ENCODE measurements at places on chromosomes 5 and 9.

GRCh38 chr5:10431415-10431814, 10.3 kb upstream of the ROPN1L start:
- no peak for DNase-seq

DNA sequence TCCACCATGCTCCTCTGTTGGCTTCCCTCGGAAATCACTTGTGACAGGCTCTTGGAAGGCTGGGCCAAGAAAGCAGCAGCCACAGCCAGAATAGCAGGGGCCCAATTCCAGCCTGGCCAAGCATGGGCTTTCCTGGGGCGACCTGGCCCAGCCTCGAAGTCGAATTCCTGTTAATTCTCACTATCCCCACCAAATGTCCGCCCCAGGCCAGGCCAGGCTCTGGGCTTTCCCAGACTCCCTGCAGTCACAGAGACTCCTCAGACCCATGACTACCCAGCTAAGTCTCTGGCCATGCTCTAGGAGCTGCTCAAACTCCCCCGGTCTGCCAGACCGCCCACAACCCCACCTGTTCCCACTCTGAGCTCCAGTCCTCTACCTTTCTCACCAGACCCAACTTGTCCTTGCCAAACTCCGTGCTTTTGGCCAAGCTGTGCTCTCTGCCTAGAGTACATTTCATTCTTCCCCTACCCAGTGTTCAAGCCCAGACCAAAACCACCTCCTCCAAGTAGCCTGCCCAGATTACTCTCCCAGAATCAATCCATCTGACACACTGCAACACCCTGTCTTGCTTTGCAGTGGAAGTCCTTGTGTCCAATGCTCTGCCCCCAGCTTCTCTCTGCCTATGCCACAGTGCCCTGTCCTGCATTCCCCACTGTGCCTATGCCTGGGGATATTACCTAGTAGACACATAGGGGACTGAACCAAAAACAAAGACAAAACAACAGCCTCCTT, 26.2 kb downstream of the SHB start:
- DNase-seq, result no peak

DNA sequence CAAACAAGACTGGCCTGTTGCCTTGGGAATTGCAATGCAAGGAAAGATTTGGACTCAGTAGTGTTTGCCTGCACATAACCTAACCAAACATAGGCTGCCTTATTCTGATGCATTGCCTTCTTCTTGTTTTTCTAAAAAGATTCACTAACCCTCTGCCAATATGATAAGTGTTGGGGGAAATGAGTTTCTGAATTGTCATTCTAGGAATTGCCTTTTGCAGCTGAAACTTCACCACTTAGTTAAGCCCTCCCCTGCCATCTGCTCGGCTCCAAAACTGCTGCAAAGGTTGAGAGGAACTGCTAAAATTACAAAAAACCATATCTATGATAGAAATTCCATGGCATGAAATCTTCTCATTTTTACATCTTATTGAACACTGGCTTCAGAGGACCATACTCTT, 41.6 kb upstream of the SPATA31D4 start:
- no peak for DNase-seq

- DNase-seq, result peak; percentile 8
Measured at GRCh38 chr9:126519660-126520420, 93.9 kb upstream of the LMX1B start.

DNA sequence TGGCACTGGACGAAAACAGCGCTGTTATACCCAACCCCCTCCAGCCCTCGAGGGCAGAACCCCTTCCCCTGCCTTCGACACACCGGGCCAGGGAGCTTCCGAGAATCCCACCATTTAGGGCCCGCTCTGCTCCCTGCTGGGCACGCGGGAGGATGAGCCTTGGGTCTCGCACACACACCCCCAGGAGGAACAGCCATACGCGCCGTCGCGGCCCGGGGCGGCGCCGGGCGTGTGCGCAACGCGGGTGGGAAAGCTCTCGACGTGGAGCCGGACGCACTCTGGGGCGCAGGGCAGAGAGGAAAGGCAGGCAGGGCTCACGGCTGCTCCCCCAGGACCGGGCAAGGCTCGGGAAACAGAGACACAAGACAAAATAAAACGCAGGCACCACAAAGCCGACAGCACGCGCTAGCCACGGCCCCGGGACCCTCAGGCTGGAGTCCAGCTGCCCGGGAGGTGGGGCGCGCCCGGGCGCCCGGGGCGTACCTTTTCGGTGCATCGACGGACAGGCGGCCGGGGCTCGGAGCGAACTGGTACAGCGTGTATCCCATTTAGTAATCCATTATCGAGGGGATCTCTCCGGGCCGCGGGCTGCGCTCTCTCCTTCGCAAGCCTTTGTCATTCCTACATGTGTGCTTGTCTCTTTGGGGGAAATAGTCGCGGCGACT, 789 bp downstream of the SEMA6A start:
- DNase-seq, result no peak

DNA sequence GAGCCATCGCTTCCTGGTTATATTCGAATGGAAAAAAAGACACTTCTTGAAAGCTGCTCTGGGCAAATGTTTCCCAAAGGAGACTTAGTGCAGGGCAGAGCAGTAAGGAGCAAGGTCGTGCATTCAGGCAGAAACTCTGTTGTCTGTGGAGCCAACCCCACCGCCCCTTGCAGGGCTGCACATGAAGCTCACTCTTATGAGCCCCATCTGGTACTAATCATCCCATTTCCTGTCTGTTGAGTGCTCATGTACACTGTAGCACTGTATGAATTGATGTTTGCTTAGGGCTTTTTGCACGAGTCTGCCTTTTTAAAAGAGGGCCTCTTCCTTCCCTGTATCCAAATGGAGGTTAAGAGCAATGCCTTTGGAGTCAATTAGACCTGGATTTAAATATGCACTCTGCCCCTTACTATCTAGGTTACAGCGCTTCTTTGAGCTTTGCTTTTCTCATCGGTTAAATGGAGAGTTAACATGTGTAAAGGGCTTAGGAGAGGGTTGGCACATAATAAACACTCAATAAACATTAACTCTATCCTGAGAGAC, 25.4 kb downstream of the HMHB1 start:
- no peak for DNase-seq

GRCh38 chr5:125717209-125717608, 706.0 kb upstream of the GRAMD2B start:
- no peak for DNase-seq

DNA sequence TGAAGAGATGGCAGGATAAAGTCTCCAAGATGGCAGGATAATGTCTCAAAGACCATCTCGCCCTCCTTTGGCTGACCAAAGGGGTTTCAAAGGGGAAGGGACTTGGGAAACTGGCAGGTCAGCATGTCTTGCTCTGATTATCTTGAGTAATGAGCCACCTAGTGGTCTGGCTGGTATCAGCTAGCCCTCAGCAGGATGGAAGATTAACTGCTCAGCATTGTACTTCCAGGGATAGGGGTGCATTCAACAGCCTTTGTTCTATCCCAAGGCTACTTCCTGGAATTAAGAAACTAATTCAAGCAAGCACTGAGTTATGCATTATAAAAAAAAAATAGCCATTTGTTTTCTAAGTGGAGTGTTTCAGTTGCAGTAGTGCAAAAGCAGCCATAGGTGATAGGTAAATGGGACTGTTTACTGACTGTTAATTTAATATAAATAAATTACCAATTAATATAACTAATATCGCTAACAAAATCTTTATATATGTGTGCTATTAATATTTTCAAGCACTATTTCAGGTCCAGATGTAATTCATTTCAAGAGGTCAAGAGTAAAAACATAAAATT, 555.5 kb downstream of the CDH9 start:
- no peak for DNase-seq

DNA sequence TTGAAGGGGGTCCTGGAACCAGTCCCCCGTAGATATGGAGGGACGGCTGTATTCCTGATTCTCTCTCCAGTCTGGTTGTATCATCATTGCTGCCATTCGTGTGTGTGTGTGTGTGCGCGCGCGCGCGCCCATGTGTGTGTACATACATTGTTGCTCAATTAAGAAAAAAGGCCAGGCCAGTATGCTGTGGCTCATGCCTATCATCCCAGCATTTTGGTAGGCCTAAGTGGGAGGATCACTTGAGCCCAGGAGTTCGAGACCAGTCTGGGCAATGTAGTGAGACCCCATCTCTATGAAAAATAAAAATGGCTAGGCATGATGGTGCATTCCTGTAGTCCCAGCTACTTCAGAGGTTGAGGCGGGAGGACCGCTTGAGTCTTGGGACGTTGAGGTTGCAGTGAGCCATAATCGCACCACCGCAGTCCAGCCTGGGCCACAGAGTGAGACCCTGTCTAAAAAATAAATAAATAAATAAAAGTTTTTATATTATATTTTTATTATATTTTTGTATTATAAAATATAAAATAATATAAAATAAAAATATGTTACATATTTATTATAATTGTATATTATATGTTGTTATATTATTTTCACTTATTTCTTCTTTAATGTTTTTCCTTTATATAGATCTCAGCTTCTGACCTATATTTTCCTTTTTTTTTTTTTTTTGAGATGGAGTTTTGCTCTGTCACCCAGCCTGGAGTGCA, 53.2 kb downstream of the SPIN1 start:
- DNase-seq, result no peak

DNA sequence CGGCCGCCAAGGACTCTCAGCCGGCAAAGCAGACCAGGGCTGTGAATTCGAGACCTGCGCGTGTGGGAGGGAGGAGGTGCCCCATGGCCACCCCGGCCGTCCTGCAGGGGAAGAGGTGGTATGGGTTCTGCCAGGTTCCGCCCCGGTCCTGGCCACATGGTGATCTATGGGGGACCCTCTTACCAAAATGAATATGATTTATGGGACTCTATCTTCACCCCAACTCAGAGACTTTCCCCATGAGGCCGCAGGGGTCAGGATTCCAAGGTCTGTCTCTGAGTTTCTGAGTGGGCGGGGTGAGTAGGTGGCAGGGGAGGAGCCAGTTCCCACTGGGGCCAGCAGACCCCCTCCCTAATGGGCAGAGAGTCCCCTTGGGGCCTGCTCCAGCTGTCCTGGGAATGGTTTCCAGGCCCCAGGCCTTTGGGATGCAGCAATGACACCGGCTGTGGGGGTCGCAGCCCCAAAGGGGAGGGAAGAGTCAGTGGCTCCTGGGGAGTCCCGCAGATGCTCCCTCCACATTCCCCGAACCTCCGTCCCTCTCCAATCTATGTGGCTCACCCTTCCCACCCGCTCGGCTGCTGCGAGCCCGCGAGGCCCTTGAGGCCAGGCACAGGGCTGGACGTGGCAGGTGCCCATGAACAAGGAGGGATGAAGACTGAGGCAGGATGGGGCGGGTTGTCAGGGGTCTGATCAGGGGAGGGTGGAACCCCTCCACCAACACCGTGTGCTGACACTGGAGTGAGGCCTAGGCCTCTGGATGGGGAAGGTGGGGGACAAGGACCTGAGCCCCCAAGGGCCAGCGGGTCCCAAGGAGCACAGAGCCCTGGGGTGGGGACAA, 20.1 kb upstream of the NOTCH1 start:
- no peak for DNase-seq

DNA sequence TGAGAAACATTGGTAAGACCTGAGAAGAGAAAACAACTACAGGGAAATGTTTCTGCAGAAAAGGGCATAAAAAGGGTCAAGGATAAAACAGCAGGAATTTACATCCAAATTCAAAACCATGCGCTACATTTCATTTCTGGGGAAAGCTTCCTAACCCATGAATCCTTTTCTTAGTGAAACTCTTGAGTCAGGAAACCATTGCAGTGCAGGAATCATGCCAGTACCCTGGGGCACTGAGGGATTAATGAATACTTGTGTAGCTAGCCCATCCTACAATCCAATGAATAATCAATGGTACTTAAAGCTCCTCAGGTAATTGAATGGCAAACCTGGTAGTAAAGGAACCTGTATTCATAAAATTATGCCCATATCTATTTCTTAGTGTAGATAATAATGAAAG, 580.5 kb downstream of the TLE1 start:
- no peak for DNase-seq

DNA sequence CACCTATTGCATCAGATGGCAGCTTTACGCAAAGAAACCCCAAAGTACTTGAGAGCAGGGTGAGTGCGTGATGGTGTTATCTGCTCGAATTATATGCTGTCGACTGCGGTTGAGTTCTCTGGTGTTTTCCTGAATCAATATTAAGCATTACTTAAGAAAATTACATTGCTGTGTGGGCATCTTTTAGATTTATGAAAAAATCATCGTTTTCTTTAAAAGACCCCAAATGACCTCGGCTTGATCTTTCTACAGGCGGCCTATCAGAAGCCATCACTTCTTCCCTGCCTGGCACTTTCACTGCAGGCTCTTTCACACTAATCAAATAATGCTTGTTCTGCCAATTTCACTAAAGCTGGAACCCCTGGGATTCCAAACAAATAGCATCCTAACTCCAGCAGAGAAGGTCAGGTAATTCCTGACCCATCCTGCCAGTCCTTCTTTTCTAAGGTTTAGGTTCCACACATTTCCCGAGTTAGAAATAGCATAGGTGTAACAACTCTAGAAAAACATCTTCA, 1.7 kb downstream of the UBE2QL1 start:
- DNase-seq, result no peak

GRCh38 chr5:167514461-167514860, 777.0 kb upstream of the WWC1 start:
- no peak for DNase-seq

- DNase-seq, result no peak
Measured at GRCh38 chr9:132517815-132518550, 64.4 kb upstream of the BARHL1 start.

DNA sequence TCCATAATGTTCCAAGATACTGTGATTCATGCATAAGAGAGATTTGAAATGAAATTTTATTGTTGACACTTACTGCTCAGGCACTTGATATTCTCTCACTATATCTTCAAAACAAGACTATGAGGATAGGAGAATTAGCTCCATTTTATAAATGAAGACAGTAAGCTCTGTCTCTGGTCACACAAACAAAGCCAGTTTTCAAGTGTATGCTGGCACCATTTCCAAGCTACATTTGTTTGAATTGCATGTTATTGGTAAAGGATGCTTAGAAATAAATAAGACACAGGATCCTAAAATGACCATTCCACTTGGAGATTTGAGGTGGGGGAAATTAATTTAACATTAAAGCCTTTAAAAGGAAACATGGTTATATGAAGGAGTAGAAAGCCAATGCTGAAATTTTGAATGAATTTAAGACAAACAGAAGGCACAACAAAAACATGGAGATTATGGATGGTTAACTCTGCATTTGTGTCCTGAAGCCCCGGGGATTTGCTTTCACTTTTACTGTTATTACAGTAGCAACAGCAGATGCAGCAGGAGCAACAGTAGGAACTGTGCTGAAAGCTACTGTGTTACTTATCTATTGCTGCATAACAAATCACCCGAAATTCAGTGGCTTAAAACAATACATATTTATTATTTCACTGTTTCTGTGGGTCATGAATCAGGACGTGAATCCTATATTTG, 79.7 kb upstream of the ASTN2 start:
- DNase-seq, result no peak
